NAMALWA (cell line): ENCODE measurements at places on chromosomes 7 and 10.

DNA sequence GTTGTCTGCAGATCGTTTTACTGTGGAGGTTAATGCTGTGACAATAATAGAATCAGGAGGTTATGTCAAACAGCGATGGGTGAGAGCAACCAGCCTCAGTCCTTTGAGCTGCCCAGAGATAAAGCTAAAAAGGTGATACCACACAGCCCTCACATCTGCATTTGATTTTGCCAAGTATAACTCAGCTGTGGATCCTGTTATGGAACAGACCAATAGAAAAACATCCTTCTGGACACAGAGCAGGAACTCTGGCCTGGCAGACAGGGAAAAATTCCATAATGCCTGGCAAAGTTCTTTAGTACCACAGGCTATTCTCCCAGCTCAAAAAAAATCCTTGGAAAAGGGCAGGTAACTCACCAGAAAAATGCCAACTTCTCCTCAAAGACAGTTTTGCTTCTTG lies 87.1 kb upstream of the PDLIM1 start:
- no peak for DNase-seq

GRCh38 chr7:33066771-33067170 lies 4.2 kb upstream of the NT5C3A start:
- no peak for DNase-seq

- no peak for DNase-seq
These were observed 127.1 kb upstream of the TNS3 start for GRCh38 chr7:47709051-47709450.

DNA sequence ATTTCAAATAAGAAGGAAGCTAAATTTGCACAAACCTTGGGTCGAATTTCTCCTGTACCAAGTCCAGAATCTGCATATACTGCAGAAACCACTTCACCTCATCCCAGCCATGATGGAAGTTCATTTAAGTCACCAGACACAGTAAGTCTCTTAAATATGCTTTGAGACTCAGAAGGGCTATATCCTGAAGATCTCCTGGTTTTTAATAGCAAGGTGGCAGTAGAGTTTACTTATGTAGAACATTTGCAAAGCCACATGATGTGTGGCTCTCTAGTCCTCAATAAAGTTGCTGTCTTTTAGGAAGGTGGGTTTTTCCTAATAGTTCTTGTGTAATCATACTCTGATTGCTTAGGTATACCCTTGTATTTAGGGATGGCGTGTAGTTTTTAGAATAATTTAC lies 8.7 kb downstream of the DBF4 start:
- peak; percentile 22 for DNase-seq

DNA sequence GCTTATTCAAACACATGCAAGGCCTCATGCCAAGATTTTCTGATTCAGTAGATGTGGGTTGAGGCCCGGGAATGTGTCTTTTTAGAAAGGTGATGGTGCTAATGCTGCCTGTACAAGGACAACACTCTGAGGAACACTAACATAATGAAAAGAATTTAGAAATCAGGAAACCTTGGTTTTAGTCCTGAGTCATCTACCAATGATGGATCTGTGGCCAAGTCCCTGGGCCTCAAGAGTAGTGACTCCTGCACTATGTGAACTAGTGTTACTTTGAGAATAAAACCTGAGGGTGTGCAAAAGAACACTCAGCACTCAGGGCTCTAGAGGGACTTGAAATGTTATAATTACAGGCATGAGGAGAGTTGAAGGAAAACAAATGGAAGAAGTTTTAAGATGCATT lies 741.7 kb upstream of the GALNT17 start:
- no peak for DNase-seq

- no peak for DNase-seq
These were observed 176.2 kb downstream of the RTKN2 start for GRCh38 chr10:62092301-62093030.

DNA sequence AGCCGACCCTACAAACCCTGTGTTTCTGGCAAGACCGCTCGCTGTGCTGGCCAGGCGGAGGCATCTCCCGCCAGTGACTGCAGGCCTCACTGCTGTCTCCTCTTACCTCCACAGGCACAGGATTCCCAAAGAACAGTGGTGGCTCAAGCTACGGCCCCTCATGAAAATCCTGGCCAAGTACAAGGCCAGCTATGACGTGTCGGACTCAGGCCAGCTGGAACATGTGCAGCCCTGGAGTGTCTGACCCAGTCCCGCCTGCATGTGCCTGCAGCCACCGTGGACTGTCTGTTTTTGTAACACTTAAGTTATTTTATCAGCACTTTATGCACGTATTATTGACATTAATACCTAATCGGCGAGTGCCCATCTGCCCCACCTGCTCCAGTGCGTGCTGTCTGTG lies 36.2 kb downstream of the PITRM1 start:
- no peak for DNase-seq

GRCh38 chr7:112596260-112596659 lies 115.5 kb downstream of the LSMEM1 start:
- DNase-seq, result no peak
